Dermis microvascular lymphatic vessel endothelial cell (primary cell): ENCODE measurements at places on chromosomes 4 and X.

DNA sequence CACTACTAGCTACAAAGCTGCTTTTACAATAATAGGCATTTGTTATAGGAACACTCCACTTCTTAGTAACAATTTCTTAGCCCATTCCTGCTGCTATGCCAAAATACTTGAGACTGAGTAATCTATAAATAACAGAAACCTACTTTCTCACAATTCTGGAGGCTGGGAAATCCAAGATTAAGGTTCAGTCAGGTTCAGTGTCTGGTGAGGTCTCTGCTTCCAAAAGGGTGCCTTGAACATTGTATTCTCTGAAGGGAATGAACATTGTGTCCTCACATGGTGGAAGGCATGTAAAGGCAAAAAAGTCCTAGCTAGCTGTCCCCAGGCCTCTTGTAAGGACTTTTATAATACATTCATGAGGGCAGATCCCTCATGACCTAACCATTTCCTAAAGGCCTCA, 7.0 kb downstream of the SLC9B1 start:
- DNase-seq = no peak

DNA sequence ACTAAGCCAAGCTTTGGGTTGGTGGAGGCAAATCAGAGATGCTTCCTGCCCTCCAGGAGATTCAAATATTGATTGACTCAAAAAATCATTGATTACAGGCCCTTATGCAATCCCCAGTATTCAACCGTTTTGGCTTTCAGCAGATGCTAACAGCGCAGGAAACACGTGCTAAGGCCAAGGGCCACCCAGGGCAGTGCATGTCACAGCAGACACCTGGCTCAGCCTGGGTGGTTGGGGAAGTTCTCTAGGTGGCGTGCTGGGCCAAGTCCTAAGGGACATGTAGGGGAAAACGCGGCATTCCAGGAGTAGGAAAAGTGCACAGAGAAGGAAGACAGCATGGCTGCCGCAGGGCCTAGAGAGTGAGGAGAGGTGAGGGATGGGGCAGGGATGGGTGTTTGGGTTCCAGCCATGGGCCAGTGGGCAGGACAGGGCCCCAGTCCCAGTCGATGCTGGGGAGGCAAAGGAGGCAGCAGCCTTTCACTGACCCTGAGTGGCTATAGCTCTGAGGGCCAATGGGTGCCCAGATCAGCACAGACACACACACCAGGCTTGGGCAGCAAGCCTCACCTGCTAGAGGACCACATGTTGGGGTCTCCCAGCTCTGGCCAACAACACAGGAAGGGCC, 239.1 kb downstream of the EVC2 start:
- no peak for DNase-seq

GRCh38 chr4:150462743-150463142, 119.2 kb upstream of the MAB21L2 start:
- no peak for DNase-seq

DNA sequence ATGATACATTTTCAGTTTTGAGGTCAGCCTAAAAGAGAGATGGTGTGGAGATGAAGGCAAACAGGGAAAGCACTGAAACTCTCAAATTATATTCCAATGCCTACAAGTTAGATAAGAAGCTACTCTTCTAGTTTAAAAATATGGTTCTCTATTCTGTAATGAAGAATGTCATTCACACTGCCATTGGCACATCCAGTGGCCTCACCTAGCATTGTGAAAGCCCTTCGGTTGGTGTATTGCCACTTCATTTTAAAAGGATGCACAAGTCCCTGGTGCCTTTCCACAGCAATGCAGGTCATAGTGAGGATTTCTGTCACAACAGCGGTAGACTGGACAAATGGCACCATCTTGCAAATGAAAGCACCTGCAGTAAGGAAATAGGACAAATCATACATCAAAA, 40.6 kb downstream of the QRFPR start:
- no peak for DNase-seq

DNA sequence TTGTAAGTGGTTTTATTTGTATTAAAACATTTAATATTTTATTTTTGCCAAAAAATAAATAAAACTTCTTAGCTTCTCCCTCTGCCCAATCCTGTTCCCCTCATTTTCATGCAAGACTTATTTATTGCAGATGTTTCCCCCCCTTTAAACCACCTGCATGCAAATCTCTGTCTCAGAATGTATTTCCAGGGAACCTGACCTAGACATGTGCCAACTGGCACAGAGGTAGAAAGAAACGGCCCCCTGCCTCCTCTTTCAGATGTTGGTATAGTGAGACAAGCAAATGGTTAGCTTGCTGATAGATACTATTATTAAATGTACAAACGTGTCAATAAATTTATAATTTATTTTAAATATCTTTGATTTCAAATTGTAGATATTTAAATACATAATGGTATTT, 47.1 kb downstream of the KLF3 start:
- no peak for DNase-seq

- peak; percentile 63 for DNase-seq
Measured at GRCh38 chrX:20067709-20068561, 48.8 kb downstream of the MAP7D2 start.

GRCh38 chr4:2637956-2638552, 101.6 kb downstream of the FAM193A start:
- DNase-seq = no peak

DNA sequence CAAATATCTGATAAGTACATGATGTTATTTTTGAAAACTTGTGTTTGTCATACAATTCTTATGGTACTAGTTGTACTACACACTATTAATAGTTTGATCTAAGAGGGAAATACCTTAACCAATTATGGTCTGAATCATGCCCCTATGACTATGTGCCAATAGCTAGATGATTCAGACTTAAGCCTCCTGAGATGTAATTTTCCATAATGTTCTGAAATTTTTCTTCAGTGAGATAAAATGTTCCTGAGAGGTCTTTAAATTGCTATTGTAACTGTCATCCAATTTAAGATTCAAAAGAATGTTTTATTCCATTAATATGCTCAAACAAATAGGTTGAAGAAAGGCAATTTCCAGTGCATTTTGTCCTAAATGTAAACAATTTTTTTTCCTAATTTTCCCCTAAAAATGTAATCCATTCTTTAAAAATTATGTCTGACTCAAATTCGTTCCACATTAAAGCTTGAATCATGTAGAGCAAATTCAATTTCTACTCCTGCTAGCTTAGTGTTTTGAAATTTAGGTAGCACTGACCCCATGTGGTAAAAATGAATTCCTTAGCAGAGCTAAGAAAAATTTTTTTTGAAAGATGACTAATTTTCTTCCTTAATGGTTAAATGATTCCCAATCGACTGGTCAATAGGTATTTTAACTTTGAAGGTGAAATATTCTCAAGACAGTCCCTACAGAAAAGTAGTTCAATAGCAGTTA, 49.1 kb downstream of the APOOL start:
- DNase-seq = peak; percentile 12

- DNase-seq = no peak
Measured at GRCh38 chr4:119268466-119268865, 53.5 kb downstream of the FABP2 start.

DNA sequence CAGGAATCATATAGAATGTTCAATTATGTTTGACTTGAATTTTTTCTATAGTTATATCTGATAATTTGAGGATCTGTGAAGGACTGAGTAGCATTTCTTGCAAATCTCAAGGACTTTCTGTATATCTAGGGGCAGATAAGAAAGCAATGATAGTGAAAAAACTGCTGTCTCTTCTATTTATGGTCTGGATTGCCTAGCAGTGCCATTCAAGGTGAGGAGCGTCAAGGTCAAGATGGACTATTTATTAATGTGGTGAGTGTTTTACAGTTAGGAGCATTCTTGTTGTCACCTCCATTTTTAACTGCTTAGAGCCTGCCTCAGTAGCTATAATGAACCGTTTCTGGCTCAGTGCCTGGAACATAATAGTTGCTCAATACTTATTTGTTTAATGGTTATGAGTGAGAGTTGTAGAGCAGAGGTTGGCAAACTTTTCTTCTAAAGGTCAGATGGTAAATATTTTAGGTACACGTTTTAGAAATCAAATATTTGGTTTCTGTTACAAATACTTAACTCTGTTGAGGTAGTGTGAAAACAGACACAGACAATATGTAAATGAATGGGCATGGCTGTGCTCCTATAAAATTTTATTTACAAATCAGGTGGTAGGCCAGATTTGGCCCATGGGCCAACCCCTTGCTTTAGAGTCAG, 523.2 kb upstream of the IGFBP7 start:
- no peak for DNase-seq

- DNase-seq = no peak
Measured at GRCh38 chr4:24063731-24064130, 173.9 kb upstream of the PPARGC1A start.

DNA sequence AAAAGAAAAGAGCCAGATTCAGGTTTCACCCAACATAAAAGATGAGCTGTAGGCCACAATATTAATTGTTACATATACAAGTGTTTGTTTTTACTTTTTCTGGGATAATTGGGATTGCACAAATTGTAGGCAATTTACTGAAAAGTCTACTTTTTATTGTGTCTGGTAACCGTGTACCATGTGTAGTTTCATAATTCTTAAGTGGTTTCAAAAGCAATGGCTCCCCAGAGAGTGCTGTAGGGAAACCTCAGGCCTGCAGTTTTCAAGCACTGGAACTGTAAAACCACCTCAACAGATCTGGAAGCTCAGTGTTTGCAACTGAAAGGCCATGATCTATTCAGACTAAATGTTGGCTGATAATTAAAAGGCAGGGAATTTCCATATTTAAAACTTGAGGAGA, 53.9 kb upstream of the MMAA start:
- no peak for DNase-seq

DNA sequence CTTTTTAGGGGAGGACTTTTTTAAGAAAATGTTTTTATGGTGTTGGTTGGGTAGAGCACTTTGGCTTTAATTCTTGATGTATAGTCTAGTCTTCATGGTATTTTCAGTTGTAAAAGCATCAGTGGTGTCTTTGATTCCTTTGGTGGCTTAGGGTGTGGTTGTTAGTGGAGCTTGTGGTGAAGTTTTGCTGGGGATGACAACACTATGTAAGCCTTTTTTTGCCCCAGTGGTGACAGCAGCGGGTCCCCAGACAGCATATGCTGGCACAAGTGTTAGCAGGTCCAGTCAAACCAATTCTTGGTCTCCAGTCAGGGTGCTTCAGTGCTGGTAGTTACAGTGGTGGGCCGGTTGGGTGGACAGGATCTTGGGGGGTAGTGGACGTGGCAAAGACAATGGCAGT, 52.0 kb downstream of the CHIC1 start:
- DNase-seq = no peak

- DNase-seq = no peak
Measured at GRCh38 chr4:67869580-67870190, 14.1 kb downstream of the TMPRSS11D start.

- no peak for DNase-seq
Measured at GRCh38 chrX:37871626-37872302, 24.4 kb upstream of the DYNLT3 start.

DNA sequence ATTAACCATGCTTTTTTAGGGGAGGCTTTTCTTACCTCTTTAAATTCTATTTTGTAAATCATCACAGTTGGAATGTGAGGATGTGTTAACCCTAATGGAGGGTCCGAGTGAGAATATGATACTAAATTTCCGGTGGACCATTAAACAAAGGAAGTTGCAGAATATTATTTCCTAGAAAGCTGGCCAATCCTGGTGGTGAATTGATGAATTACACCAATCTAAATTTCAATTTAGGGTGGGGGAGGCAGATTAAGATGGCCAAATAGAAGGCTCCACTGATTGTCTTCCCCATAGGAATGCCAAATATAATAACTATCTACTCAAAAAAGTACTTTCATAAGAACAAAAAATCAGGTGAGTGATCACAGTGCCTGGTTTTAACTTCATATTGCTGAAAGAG, 1045.6 kb downstream of the GLUD2 start:
- no peak for DNase-seq

DNA sequence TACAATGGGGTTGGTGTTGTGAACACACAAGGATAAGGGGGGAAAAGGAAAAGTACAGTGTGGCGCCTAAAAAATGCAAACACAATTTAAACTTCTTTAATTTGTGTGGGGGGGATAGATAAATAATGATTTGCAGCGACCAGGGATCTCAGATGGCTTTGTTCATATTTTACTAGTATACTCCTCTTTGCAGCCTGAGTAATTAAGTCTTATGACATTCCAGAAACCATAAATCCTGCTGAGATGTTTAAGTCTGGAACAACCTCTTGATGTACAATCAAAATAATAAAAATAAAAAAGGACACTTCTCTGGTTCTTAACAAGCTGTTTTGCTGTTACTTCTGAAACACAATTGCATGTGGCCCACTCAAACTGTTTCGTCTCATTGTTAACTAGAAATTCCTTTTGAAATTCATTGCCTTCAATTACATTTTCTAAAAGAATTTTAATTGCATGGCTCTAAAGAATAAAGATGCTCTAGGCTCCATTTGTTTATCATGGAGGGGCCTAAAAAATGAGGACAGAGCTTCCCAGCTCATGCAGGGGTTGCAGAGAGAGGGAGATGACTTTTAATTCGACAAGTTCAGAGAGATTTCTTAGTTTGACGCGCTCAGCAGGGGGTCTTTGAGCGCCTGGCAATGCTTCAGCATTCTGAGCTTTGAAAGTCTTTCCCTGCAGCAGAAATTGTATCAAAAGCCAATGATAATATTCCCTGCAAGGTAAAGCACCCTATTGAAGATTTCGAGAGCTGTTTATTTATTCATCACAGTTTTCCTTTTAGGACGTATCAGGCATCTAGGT, 892.4 kb upstream of the TENM3 start:
- no peak for DNase-seq

- no peak for DNase-seq
Measured at GRCh38 chrX:103467156-103467555, 52.1 kb downstream of the RAB40A start.

- no peak for DNase-seq
Measured at GRCh38 chrX:16745102-16745501, 25.7 kb downstream of the SYAP1 start.

DNA sequence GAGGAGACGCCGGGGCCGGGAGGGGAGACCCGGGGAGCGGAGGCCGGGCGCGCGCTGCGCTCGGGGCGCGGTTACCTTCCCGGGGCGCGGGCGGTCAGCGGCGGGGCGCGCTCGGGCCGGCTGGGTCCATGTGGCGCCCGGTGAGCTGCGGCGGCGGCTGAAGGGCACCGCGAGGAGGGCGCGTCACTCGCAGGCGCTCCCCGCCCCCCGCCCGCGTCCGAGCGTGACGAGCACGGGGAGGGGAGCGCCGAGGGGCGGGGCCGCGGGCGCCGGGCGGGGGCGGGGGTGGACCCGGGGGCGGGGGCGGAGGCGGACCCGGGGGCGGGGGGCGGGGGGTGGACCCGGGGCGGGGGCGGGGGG, at the start of gene CPLX1:
TSS of gene CPLX1 (minus strand) at position 159 of the 360 bp plus-strand sequence. CDS start 1,607 bp downstream, outside the sequence.
- DNase-seq = no peak

- DNase-seq = peak; percentile 12
Measured at GRCh38 chr4:69995526-69996016, at the start of gene STATH. Gene STATH (plus strand): TSS chr4:69995966. CDS start chr4:69998438, 2,472 bp downstream.

- DNase-seq = no peak
Measured at GRCh38 chrX:63101879-63102620, 249.1 kb downstream of the SPIN4 start.

- DNase-seq = no peak
Measured at GRCh38 chrX:129572422-129572821, 32.4 kb downstream of the OCRL start.

DNA sequence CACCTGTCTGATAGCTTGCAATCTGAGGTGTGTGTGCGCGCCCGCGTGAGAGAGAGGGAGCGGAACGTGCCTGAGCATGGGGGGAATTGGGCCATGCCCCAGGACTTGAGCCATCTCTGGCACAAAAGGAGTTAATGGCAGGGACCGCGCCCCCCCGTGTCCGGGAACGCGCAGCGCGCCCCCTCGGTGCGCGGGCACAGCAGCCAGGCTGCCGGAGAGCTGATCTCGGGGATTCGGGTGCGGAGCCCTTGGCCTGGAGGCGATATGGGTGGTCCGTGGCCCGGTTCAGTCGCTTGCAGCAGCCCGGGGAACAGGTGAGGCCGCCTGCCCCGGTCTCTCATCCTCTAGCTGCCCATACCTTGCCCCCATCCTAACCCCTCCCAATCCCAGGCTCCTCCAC, at the start of gene NLGN3:
TSS of gene NLGN3 (plus strand) at position 191 of the 400 bp plus-strand sequence. CDS start 2,909 bp downstream, outside the sequence.
- DNase-seq = no peak
